ENCODE measurements at places on chromosomes 1 and 21.
A peak's percentile ranks its signal among the peaks of the same experiment; 100 is the strongest.

DNA sequence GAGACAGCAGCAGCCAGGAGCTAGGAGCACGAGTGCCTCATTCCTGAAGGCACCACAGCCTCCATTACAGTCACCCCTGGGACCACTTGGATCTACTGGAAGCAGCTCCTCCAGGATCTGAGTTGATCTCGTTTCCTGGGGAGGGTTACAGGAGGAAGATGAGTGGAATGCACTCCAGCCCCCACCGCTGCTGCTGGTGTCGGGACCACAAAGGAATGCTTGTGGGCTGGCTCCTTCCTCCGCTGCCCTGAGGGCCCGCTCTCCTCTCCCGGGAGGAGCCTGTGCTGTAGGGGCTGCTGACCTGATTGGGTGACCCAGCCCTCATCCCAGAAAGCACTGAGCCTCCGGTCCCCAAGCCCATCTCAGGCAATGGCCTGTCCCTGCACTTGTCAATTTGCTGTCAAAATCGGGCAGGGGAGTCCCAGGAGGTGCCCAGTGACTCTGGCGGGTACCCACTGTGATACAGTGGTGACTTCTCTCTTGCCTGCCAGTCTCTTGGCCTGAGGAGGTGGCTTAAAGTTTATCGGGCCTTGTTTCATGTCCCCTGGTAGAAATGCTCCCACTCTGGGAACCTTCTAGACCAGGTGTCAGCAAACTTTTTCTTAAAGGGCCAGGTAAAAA lies 23.1 kb downstream of the IL10RB start:
- peaks cover 50% of the 10 kb centered on the region for H3K4me1 ChIP-seq
- no peaks in the 10 kb centered on the region for H3K36me3 ChIP-seq
- peak overlapping the region; percentile 79 for H3K27ac ChIP-seq
- no peak overlapping the region for H3K4me3 ChIP-seq
- DNase-seq, result no peak

DNA sequence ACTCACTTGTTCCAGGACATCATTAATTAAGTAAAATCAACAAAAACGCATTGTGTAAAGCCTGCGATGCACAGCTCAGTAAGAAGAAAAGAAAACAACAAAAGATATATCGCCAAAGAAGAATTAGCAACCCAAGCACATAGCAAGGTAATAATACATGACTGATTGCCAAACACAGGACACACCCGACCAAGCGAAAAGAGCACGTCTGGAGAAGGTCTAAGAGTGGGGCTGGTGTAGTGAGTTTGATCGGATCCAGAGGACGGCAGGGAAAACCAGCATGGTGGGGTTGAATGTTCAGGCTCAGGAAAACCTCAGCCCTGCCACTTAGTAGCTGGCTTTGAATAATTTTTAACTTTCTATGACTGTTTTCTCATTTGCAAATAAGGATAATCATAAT lies 69.8 kb downstream of the JAK1 start:
- no peaks in the 10 kb centered on the region for H3K27me3 ChIP-seq
- H3K36me3 ChIP-seq, result no peaks in the 10 kb centered on the region
- H3K27ac ChIP-seq, result peak overlapping the region; percentile 11
- H3K4me3 ChIP-seq, result no peak overlapping the region

GRCh38 chr1:206824331-206824730 lies 41.1 kb upstream of the IL20 start:
- peak overlapping the region; percentile 8 for H3K27ac ChIP-seq
- no peak overlapping the region for H3K4me3 ChIP-seq
- DNase-seq, result no peak
- no peaks in the 10 kb centered on the region for H3K27me3 ChIP-seq
- H3K36me3 ChIP-seq, result no peaks in the 10 kb centered on the region

DNA sequence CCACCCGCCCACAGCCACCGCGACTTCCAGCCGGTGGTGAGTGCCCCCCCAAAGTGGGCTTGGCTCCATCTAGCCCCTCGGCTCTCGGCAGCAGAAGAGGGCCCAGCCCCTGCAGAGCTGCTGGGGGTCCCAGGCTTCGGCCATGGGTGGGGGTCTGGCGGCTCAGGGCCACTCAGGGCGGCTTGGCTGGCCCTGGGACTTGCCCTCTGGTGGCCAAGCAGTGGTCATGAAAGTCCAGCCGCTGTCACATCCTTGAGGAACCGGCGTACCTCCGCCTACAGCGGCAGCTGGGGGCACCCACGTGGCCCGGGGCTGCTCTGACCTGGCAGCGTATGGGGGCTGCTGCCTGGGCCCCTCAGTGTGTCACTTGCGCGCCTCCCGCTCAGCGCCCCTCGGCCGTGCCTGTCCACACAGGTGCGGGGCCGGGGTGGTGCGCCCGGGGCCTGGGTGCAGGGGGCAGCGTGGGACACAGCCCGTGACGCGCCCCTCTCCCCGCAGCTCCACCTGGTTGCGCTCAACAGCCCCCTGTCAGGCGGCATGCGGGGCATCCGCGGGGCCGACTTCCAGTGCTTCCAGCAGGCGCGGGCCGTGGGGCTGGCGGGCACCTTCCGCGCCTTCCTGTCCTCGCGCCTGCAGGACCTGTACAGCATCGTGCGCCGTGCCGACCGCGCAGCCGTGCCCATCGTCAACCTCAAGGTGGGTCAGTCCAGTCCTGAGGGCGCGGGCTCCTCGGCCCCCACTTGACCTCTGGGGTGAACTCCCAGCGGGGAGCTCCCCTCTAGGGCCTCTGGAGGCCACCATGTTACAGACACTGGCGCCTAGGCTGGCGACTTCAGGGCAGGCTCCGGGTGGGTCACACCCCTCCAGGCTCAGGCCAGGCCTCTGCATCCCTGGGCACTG lies 32.4 kb downstream of the SLC19A1 start:
- H3K4me3 ChIP-seq, result no peak overlapping the region
- no peak for DNase-seq
- no peaks in the 10 kb centered on the region for H3K4me1 ChIP-seq

DNA sequence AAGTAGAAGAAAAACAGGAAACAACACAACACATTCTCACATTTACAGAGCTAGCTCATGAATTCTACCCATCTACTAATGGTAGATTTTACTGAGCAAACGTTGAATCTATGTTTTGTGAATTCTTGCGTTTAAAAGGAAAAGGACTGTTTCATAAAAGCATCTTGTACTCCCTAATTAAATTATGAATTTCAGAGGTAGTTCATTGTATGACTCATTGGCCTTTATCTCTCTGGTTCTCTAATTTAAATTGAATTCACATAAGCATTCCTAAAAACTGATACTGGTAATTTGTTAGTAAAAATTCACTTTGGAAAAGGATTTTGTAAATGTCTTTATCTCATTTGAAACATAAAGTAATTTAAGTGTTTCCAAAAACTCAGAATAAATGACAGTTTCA lies 687.3 kb downstream of the BRINP3 start:
- H3K4me3 ChIP-seq, result no peak overlapping the region
- no peak for DNase-seq
- H3K27me3 ChIP-seq, result no peaks in the 10 kb centered on the region
- H3K36me3 ChIP-seq, result no peaks in the 10 kb centered on the region
- no peaks in the 10 kb centered on the region for H3K4me1 ChIP-seq

- no peaks in the 10 kb centered on the region for H3K27me3 ChIP-seq
- H3K27ac ChIP-seq, result no peak overlapping the region
- no peaks in the 10 kb centered on the region for H3K36me3 ChIP-seq
- no peak overlapping the region for H3K4me3 ChIP-seq
- no peaks in the 10 kb centered on the region for H3K4me1 ChIP-seq
These were observed 9.4 kb downstream of the GSTM1 start for GRCh38 chr1:109697066-109697465.

DNA sequence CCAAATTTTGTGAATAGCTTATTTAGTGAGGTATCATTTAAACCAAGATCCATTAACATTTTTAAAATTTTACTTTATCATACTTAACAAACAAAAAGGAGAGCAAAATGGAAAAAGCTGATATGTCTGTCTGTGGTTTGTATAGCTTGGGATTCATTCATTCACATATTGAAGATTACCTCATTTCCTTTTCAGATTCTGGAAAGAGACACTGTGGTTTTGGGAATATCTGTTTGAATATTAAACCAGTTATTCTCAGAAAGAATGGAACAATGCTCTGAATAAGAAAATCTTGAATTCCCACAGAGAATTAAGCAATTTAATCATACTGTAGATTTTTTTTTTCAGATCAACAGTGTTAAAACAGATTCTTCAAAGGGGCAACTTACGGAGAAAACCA lies 93.8 kb upstream of the PRDX6 start:
- H3K27me3 ChIP-seq, result no peaks in the 10 kb centered on the region
- no peaks in the 10 kb centered on the region for H3K4me1 ChIP-seq
- no peak overlapping the region for H3K4me3 ChIP-seq
- no peak for DNase-seq
- H3K27ac ChIP-seq, result no peak overlapping the region

GRCh38 chr1:163084330-163084729 lies 15.2 kb downstream of the RGS4 start:
- no peak overlapping the region for H3K27ac ChIP-seq
- H3K4me3 ChIP-seq, result no peak overlapping the region
- no peak for DNase-seq
